Occipital lobe (tissue), 3 donors: ENCODE measurements at places on chromosomes 7 and 10. TPM values are rescaled to one million over a fixed set of nuclear protein-coding genes. Genes with fewer than 3 reads are reported as not detected.
A peak's percentile ranks its signal among the peaks of the same experiment; 100 is the strongest.

OIT3 gene
- total RNA-seq: 0.47 TPM

CD36 gene
- 34.0 TPM for total RNA-seq

GTF2IRD1 gene
- total RNA-seq: 16.1 TPM

GIMAP7 gene
- total RNA-seq: 2.7 TPM

TEX47 gene
- total RNA-seq: not detected

NIPSNAP2 gene
- 29.3 TPM for total RNA-seq

ADIRF gene
- total RNA-seq: not detected

SLC26A5 gene
- total RNA-seq: not detected

ZWINT gene
- total RNA-seq: 5.0 TPM

TMEM229A gene
- total RNA-seq: 1.7 TPM

MRLN gene
- total RNA-seq: not detected

SUMF2 gene
- total RNA-seq: 71.3 TPM

GRCh38 chr10:89269433-89270152, 18.0 kb upstream of the LIPA start:
- no peak for DNase-seq

- DNase-seq: no peak
These were observed 157.3 kb downstream of the NRF1 start for GRCh38 chr7:129768614-129769399.

DNA sequence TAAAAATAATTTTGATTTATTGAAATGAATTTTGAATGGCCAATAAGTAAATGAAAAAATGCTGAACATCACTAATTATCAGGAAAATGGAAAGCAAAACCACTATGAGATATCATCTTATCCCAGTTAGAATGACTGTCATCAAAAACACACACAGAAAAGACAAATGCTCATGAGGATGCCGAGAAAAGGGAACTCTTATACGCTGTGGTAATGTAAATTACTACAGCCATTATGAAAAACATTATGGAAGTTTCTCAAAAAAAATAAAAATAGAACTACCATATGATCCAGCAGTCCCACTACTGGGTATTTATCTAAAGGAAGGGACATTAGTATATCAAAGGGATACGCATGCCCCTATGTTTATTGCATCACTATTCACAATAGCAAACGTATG, 15.8 kb downstream of the SCIN start:
- no peak for DNase-seq

GRCh38 chr7:5607951-5608656, 173.4 kb downstream of the RNF216 start:
- no peak for DNase-seq

DNA sequence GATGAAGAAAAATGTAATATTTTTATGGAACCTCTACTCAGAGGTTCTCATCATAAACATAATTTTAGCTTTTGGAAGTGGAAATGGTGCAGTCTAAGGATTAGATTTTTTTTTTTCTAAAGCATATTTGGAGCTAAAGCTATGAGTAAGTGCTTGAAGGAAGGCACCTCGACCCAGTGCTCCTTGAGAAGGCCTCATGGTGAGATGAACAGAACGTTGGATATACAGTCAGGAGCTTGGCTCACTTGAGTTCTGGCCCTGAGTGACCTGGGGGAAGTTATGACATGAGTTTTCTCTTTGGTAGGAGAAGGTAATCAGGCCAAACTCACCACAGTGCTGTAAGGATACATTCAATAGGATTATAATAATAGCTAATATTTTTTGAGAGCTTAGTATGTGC, 163.3 kb downstream of the JCAD start:
- DNase-seq: no peak

DNA sequence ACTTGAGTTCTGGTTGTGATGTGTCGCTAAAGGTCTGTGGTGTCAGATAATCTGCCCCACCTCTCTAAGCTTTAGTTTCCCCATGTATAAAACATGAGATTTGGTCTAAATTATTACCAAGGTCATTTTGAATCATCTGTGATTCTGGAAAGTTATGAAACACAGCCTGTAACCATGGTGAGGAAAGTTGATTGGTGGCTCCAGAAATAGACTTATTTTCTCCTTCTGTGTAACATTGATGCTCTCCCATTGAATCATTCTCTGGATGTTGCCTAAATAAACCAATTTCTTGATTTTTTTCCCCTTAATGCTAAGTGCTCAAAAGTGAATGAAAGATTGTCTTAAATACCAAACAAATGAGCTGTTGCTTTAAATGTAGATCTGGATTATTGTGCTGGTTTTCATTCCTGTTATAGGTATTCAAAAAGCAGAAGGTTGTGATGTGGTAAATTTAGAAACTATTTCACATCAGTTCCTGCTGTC, 30.0 kb upstream of the PCGF5 start:
- no peak for DNase-seq

DNA sequence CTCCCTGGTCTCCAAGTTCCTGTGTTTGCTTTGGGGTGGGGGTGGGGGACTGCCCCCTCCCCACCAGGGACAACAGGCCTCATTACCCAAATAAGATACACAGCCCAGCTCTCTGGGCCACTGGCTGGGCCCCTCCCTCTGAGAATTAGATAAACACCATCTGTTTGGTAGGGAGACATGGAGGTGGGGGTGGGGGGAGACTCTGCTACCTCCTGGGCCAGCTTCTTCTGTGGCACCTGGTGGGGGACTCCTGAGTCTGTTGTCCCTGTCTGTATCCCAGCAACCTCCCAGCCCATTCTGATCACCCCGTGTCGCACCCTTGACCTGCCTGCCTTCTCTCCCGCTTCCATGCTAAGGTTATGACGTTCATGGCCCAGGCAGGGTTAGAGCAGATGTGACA, 5.8 kb downstream of the MLXIPL start:
- no peak for DNase-seq

DNA sequence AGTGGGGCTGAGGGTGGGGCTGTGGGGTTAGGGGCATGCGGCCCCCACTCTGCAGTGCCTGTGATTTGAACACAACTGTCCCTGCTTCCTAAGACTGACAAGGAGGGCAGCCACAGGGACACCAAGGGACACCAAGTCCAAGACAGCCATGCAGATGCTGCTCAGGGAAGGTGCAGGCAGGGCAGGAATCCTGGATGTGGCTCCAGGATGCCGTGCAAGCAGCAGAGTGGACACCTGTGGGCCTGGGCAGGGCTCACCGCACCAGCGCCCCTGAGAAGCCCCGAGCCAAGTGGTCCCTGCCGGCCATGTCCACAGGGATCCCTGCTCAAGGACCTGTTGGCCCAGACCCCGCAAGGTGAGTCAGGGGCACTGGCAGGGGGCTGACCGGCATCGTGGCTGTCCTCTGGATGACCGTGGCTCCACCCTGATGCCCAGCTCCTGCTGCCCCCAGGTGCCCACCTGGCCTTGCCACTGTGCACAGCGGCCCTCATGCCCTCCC, 58.5 kb downstream of the STK32C start:
- no peak for DNase-seq

DNA sequence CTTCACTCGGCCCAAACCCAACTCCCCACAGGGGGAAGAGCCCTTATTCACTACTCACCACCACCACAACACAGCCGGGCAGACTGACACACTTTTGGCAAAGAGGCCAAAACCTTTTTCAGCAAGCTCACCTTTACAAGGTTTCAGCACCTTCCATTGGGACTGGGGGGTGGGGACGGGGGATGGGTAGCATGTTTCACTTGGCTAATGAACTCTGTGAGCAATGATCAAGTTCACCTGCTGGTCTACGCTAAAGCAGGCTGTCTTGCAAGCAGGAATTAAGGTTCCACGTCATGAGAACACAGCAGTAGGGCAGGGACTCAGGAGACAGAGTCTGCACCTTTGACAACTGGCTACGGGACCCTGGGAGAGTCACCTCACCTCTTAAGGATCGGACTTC, 7.0 kb downstream of the FAM53B start:
- no peak for DNase-seq

- DNase-seq: no peak
These were observed 5.2 kb downstream of the RET start for GRCh38 chr10:43082087-43082486.

- DNase-seq: no peak
These were observed 91.4 kb downstream of the LRRTM3 start for GRCh38 chr10:67017218-67017617.

GRCh38 chr7:131042269-131043160, 285.2 kb upstream of the MKLN1 start:
- no peak for DNase-seq

DNA sequence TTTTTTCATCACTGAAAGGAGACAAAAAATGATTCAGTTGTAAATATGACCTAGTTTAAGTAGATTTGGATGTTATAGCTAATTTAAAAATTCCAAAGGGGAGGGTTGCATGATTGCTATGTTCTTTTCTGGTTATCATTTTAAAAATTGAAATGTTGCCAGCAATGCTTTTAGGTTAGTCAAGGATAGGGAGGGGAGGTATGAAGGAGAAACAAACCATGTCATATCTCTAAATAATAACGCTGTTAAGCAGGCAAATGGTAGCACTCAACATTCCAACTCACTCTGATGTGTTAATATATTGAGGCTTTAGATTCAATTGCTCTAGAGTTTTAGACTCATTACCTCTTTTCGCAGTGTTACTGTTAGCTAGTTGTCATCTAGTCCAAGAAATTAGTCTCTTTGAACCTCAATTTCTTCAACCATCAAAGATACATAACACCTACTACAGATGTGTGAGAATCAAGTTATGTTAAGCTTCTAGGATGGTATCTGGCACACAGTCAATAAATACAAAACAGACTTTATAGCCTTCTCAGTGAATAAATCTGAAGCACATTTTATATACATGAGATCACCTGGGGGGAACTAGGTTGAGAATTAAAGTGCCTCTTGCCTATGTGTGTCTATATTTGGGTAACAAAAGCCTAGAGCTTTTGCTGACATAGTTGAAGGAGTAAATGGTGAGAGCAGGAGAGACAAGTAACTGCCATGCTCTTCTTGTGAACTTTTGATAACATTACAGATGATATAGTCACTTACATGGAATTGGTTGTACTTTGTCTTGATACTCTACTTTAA, 124.9 kb downstream of the CSTF2T start:
- DNase-seq: no peak

GRCh38 chr10:123574109-123574698, 92.0 kb upstream of the GPR26 start:
- no peak for DNase-seq

DNA sequence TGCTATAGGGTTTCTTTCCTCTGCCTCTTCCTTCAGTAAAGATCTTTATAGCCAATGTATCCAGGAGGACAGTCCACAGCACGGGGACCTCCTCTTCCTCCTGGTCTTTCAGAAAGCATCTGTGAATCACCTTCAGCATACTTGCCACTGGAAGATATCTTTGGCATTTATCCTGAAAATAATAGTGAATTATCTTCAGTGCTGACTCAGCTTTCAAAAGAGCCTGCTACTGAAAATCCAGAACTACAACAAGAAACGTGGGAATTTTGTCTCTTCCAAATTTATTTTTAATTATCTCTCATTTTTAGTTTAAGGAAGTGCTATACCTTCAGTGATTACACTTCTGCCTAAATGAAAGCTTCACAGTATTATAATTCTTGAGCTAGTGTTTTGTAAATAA, 7.6 kb upstream of the UNC5B start:
- DNase-seq: no peak

DNA sequence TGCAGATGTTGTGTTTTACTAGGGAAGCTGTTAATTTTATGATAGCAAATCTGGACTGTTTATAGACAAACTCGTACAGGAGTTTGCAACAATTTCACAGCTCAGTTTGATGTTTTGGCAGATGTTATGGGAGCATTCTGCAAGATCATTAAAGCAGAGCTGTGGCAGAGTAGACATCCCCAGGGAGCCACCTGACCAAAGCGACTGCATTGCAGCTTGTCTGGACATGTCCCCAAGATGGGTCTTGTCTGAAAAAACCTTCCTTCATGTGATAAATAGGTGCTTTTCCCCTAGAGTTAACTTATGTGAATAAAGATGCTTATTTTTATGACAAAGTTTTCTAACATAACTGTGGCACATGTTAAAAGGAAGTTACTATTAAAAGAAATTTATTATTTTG, 91.2 kb upstream of the GPR141 start:
- no peak for DNase-seq

GRCh38 chr10:103575416-103576075, 82.0 kb downstream of the NEURL1 start:
- DNase-seq: no peak

DNA sequence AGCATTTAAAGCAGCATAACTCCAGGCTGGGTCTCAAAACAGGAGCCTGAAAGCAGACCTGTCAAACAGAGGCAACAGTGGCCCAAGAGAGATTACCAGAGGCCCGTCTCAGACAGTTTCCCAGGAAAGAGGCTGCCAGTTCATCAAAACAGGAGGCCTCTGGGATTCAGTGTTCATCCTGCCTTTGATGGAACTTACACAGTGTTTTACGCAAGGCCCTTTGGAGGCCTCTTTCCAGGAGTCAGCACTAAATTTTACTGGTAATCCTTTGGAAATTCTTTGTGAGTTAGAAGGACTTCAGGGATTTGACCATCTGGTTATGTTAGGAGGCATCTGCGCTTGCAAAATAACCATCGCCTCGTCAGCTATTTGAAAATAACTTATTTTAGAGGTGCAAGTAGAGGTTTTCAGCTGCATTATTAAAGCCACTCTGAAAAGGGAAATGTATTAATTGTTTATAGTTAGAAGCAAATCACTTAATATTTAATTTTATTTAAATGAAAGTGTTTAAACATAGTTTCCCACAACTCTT, 501.2 kb upstream of the COBL start:
- no peak for DNase-seq

GRCh38 chr10:42593284-42593683, 45.1 kb downstream of the ZNF33B start:
- DNase-seq: no peak

- DNase-seq: no peak
These were observed 8.8 kb downstream of the PSD start for GRCh38 chr10:102409604-102410428.

DNA sequence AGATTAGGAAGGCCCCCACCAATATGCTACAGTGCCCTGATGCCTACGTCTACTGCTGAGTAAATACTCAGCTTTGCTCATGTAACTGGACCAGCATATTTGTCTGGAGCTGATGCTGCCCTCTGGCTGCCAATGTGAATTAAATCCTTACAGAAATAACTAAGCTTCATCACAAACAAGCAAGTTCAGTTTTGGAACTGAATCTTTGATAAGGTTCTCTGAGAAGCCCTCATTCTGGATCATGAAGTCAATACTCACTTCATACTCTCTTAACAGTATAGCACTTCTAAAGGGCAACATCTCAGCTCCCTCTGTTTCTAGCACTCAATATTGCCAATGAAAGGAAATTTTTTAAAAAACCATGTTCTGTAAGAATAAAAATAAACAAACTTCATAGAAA, 246.7 kb downstream of the ETV1 start:
- peak; percentile 14 for DNase-seq

DNA sequence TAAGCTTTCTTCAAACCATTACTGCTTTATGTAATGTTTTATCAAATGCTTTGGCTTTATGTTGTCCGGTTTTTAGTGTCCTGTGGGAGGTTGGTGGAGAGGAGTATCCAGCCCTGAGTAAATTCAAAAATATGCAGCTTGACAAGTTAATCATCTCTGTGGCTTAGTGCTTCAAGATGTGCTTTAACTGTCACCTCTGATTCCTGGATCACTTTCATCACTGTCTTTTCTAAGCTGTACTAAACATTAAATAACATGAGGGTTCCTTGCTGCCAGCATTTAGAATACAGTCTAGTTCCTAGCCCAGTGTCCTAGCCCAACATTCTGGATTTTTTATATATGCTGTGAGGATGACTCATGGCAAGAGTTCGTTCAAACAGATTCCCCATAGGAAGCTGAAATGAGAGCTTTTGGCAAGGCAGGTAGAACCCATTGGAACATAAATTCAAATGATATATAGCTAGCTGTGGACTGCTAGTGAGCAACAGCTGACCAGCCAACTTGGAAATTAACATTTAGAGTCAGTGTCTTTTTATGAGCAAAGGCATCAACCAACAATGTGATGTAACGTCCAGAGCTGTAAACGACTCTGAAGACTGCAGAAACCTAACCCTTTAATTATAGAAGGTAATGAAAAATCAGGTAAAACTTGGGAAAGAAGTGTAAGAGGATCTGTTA, 80.6 kb upstream of the OIT3 start:
- DNase-seq: no peak
